Spinal cord (tissue), 10 donors: ENCODE measurements at places on chromosomes 7 and 10.

GRCh38 chr7:38229884-38230642 is 43.4 kb downstream of the TARP start:
- peaks cover 6% of the 10 kb centered on the region for H3K36me3 ChIP-seq
- H3K27ac ChIP-seq: no peak overlapping the region
- no peak overlapping the region for H3K4me3 ChIP-seq

DNA sequence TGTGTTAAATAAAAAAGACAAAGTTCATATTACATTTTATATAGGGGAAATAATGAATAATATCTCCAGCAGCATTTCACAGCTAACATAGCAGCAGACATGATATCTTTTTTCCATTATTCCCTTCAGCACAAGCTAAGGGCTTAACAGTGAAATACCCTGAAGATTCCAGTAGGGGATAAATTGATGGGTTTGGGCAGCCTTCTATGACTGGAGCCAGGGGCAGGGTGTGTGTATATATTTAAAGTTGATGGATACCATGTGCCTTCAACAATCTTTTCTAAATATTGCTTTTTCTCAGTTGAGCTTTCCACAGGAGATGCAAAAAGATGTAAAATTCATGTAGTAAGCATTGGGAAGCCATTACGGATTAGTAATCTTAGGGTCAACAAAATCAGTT is 151.2 kb downstream of the MAGI2 start:
- no peak overlapping the region for H3K27ac ChIP-seq
- no peak for DNase-seq
- H3K27me3 ChIP-seq: no peaks in the 10 kb centered on the region
- no peaks in the 10 kb centered on the region for H3K36me3 ChIP-seq
- no peaks in the 10 kb centered on the region for H3K4me1 ChIP-seq

DNA sequence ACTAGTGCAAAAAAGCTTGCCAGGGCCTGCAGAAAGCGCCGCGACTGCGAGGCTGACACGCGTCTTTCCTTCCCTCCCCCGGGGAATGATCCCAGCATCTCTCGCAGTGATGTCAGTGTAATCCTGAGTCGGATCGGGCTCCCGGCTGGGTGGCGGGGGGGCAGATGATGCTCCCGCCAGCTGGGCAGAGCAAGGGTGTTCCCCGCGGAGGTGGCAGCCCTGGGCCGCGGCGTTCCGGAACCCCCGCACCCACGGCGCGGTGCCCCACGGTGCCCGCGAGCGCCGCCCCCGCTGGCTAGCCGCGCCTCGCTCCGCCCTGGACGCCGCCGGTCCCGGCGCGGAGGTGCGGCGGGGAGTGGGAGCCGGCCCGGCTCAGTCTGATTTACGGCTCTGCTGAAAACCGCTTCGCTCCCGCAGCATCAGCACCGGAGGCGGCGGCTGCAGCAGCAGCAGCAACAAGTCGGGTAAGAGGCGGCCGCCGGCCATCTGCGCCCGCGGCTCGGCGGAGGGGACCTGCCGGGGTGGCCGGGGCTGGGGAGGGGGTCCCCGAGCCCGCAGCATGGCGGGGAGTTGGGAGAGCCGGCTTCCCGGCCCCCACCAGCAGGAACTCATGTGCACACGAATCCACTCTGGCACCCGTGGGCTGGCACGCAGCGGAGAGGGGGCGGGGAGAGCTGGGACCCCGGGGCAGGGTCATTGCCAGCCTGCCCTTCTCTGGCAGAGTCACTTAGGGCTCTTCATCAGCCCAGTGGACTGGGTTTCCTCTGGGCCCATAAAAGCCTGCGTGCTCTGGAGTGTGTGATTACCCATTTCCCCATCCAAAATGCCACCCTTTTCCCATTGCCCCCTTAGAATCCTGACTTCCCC is at the start of gene ZNF365:
Gene ZNF365 (plus strand): TSS at position 375 of the 867 bp plus-strand sequence. CDS start 1,825 bp downstream, outside the sequence.
- no peaks in the 10 kb centered on the region for H3K27me3 ChIP-seq
- peaks cover 10% of the 10 kb centered on the region for H3K4me1 ChIP-seq
- DNase-seq: peak; percentile 79

DNA sequence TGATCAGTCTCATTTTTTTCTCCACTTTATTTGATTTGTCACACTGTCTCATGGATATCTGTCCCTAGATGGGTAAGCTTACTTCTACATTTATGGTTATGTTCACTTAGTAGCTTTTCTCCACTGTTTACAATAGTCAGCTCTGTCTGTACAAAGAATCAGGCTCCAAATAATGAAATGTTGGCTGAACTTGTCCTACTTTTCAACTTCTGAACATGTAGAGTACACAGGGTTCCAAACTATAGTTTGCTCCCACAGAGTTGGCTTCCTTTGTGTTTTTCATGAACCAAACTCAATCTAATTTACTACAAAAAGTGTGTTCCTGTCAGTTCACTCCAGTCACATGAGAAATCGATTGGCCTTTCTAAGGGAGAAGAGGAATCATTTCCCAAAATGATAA is 175.0 kb downstream of the CCDC71L start:
- no peak overlapping the region for H3K27ac ChIP-seq
- no peaks in the 10 kb centered on the region for H3K27me3 ChIP-seq
- H3K4me1 ChIP-seq: no peaks in the 10 kb centered on the region
- no peak overlapping the region for H3K4me3 ChIP-seq
- DNase-seq: no peak
- no peaks in the 10 kb centered on the region for H3K36me3 ChIP-seq

DNA sequence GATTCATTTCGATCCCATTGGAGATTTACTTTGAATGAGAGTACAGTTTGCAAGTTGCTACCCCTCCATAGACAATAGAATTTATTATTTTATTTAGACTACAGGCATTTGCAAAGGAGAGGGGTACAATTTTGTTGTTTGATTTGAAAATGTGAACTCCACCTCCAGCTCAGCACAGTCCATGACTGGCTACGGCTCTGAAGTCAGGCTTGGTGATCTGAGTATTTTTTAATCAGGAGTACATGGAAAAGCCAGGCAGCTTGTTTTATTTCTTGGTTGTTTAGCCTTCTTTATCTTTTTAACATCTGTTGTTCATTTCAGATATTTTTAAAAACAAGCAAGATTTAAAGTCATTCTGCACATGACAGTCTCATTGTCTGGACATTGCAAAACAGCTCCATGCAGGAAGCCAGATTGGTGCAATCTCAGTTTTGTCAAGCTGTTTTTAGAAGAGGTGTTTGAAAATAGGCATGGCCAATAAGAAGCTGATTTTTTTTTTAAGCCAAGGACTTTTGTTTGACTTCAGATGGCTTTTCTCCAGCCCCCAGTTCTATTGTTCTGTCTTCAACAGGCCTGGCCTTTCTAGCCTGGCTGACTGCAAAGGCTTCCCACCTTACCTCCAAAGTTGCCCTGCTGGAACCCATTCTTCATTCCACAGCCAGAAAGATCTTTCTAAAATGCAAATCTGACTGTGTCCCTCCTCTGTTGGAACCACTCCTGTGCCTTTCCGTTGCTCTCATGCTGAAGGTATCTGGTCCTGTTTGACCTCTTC is 12.2 kb downstream of the PLXDC2 start:
- no peak overlapping the region for H3K4me3 ChIP-seq
- no peaks in the 10 kb centered on the region for H3K36me3 ChIP-seq
- H3K27me3 ChIP-seq: no peaks in the 10 kb centered on the region
- no peak for DNase-seq
- peak overlapping the region; percentile 40 for H3K27ac ChIP-seq

DNA sequence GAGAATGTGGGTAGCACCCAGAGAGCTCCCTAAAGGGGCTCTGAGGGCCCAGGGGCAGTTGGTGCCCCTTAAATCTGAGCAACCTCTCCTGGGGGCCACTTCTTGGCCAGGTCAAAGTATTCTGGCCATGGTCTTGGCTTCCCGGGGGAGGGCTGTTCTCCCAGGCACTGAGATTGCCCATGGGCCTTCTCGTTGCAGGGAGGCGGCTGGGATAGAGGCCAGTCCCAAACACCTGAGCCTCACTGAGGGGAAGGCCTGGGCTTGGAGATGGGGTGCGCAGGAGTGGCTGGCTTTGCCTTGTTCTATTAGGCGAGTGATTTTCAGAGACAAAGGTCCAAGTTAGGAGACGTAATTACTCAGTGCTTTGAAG is 33.5 kb downstream of the ZNF783 start:
- no peaks in the 10 kb centered on the region for H3K27me3 ChIP-seq
- no peak overlapping the region for H3K4me3 ChIP-seq
- no peak for DNase-seq
- H3K36me3 ChIP-seq: peaks cover 59% of the 10 kb centered on the region
- H3K27ac ChIP-seq: no peak overlapping the region

DNA sequence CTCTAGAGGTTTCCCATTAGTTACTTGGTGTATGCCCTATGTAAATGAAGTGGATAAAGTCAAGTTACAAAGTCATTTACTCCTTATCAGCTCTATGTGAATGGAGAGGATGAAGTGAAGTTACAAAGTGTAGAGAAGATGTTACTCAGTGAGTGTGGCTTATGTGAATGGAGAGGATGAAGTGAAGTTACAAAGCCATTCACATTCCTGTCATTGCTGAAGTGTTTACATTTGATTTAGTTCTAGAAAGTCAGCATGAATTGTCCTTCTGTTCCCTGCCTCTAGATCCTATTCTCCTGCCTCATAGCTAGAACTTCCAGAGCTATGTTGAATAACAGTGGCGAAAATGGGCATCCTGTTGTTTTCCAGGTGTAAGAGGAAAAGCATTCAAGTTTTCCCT is 880.1 kb downstream of the DNAJB9 start:
- no peaks in the 10 kb centered on the region for H3K27me3 ChIP-seq
- H3K4me3 ChIP-seq: no peak overlapping the region
- no peak for DNase-seq
- H3K36me3 ChIP-seq: no peaks in the 10 kb centered on the region
- H3K27ac ChIP-seq: no peak overlapping the region

DNA sequence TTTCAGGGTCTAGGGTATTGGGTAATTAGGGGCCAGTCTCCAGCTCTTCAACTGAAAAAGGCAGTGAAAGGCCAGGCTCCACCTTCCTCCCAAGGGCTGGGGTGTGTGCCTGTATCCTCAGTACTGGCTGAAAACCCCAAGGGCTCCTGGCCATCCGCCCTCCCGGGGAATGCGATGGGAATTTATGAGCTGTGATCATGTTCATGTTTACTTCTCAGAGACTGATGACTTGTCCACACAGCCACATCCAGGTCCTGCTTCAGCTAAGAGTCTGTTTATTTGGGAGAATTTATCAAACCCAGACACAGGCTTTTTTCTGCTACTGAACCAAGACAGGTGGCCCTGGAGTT is 91.7 kb downstream of the CCDC3 start:
- H3K4me3 ChIP-seq: no peak overlapping the region
- H3K36me3 ChIP-seq: no peaks in the 10 kb centered on the region
- no peak for DNase-seq
- no peak overlapping the region for H3K27ac ChIP-seq
- H3K4me1 ChIP-seq: no peaks in the 10 kb centered on the region

DNA sequence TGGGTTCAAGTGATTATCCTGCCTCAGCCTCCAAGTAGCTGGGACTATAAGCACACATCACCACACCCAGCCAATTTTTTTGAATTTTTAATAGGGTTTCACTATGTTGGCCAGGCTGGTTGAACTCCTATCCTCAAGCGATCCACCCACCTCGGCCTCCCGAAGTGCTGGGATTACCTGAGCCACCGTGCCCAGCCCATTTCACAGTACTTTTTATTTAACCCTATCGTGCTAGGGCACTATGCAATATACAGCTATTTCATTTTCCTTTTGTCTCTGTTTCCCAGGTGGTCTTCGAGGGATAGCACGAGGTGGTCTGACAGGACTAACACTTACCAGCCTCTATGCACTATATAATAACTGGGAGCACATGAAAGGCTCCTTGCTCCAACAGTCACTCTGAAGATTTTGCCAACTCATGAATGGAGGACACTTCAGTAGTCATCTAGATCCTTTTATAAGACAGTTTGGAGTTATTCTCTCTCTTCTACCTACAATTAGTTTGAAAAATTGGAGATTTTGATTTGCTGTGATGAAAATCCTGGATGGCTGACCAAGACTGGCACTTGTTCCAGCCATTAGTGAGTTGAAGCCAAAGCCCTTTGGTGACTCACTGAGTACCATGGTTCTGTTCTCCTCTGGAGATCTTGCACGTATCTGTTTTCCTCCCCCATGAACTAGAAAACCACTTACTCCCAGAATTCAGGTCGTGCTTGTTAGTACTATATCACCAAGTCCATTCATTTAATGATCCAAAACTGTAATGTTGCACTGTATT is 27.3 kb downstream of the NCOA4 start:
- H3K36me3 ChIP-seq: peaks cover 36% of the 10 kb centered on the region
- no peak for DNase-seq
- no peaks in the 10 kb centered on the region for H3K4me1 ChIP-seq
- no peak overlapping the region for H3K27ac ChIP-seq
- H3K27me3 ChIP-seq: no peaks in the 10 kb centered on the region
- no peak overlapping the region for H3K4me3 ChIP-seq

- H3K4me3 ChIP-seq: no peak overlapping the region
- H3K36me3 ChIP-seq: peaks cover 8% of the 10 kb centered on the region
- H3K27me3 ChIP-seq: no peaks in the 10 kb centered on the region
Observed at GRCh38 chr10:43160046-43160920, 22.0 kb downstream of the CSGALNACT2 start.

- peak overlapping the region; percentile 42 for H3K4me3 ChIP-seq
- H3K4me1 ChIP-seq: peaks cover 9% of the 10 kb centered on the region
- no peaks in the 10 kb centered on the region for H3K27me3 ChIP-seq
- H3K36me3 ChIP-seq: no peaks in the 10 kb centered on the region
- no peak overlapping the region for H3K27ac ChIP-seq
Observed at GRCh38 chr10:13528123-13528874, 515 bp downstream of the BEND7 start.

GRCh38 chr7:148967032-148967372 is 61.3 kb downstream of the PDIA4 start:
- DNase-seq: no peak
- no peak overlapping the region for H3K27ac ChIP-seq
- H3K4me3 ChIP-seq: peak overlapping the region; percentile 32
- no peaks in the 10 kb centered on the region for H3K27me3 ChIP-seq

GRCh38 chr7:47988496-47989386 is 9.3 kb upstream of the HUS1 start:
- H3K27ac ChIP-seq: no peak overlapping the region
- H3K4me1 ChIP-seq: peaks cover 6% of the 10 kb centered on the region
- H3K36me3 ChIP-seq: no peaks in the 10 kb centered on the region
- DNase-seq: no peak

DNA sequence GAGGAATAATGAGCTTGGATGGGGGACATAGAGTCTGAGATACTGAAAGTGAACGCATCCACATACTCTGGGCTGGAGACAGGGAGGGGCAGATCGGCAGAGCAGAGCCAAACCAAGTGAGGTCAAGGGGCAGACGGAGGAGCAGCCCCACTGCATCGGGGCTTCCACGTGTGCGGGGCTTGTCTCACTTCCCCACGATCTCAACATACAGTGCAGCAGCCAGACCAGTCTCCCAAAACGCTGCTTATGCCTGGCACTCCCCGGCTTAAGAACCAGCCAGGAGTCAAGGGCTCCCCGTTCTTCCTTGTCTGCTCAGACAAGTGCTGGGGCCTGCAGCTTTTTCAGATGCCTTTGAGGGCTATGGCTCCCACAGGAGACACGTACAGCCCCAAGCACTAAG is 43.6 kb downstream of the PARP12 start:
- no peaks in the 10 kb centered on the region for H3K4me1 ChIP-seq
- no peaks in the 10 kb centered on the region for H3K27me3 ChIP-seq
- H3K4me3 ChIP-seq: no peak overlapping the region
- no peak for DNase-seq

GRCh38 chr7:106283831-106284713 is 711 bp downstream of the NAMPT start:
- no peaks in the 10 kb centered on the region for H3K36me3 ChIP-seq
- DNase-seq: peak; percentile 24
- H3K4me3 ChIP-seq: peak overlapping the region; percentile 85
- H3K4me1 ChIP-seq: peaks cover 3% of the 10 kb centered on the region
- H3K27me3 ChIP-seq: no peaks in the 10 kb centered on the region
